SJCRH30 (cell line): ENCODE measurements at places on chromosomes 7 and 10. TPM values are rescaled to one million over a fixed set of nuclear protein-coding genes. Genes with fewer than 3 reads are reported as not detected.

DNA sequence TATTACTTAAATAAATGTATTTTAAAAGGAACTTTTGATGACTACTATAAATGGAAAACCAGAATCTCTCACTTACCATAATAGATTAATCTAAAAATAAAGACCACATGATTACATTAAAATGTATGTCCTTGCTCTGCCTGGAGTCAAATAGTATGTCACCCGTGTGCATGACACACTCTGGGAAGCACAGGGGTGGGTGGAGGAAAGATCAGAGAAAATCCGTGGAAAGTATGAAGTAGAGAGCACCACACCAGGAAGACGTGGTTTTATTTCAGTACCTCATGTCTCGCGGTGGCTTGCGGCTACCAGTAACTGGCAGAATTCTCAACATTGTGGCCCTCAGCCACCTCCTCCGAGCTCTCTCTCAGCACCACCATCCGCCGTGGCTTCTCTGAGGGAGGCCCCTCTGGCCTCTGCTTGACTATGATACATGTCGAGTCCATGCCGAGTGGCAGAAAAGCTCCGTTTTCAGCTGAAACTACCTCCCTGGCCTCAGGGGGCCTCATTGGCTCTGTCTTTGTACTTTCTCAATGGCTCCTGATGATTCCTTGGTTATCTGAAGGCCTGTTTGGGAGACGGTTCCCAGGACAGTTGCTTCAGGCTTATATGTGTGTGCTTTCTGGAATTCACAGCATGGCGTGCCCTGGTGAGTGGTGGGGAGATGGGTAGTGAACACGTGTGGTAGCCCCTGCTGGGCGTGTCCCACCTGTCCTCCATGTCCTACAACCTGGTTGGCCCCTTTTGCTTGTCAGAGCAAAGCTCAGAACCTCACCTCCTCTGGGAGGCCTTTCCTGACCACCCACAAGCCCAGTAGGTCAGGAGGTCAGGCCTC is 49.8 kb downstream of the LHPP start:
- no peak for DNase-seq

DNA sequence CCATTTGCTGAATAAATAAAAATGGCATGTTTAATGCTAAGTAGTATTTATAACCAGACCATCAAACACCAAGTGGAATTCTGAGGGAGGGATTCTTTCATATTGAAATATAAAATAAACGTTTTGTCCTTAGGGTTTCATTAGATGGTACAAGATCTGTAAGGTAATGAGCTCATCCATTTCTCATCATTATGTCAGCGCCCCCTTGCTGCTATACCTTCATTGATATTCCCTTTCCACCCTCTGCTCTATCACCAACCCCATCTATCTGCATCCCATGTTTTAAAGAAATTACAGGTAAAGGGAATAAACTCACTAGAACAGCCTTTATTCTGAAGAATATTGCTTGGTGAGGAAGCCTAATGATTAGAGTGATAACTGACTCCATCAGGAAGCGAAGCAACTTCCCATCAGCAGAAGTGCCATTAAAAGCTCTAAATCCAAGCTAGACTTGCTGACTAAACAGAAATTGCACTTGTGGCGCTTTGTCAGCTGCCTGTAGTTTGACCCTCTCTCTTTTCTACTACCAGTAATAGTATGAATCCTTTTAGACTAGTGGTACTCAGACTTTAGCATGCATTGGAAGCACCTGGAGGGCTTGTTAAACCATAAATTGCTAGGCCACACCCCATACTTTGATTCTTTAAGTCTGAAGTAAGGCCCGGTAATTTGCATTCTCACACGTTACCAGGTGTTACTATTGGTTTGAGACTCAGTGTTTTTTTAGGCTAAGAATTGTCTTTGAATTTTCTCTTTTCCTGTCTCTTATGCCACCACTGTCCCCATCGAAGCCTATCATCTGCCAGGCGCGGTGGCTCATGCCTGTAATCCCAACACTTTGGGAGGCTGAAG is 27.5 kb downstream of the ADD3 start:
- DNase-seq: no peak

- no peak for DNase-seq
These were observed 40.8 kb upstream of the SLC35B4 start for GRCh38 chr7:134357486-134357885.

DNA sequence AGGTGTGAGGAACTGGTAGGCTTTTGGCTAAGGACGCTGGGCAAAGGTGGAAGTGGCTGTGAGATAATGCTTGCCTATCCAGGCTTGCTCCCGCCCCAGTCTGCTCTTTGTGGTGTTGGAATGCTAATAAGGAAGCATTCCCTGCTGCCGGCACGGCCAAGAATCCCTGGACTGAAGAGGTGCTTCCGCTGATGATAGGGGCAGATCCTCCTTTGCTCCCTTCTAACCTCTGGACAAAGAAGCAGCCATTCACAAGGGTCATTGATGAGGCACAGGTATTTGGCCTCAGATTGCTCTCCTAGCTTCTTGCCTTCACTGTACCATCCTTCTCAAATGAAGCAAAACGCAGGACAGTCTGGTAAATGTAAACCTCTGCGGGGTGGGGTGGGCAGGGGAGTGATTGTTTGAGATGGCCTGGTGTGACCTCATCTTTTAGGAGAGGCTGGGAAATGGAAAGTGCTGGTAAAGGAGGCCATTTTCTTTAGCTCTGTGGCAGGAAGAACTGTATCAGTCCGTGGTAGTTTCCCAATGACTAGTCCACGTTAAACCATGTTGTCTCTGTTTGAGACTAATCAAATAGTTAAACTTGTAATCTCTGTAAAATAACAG is 1.7 kb downstream of the PGAM1 start:
- peak; percentile 39 for DNase-seq

DNA sequence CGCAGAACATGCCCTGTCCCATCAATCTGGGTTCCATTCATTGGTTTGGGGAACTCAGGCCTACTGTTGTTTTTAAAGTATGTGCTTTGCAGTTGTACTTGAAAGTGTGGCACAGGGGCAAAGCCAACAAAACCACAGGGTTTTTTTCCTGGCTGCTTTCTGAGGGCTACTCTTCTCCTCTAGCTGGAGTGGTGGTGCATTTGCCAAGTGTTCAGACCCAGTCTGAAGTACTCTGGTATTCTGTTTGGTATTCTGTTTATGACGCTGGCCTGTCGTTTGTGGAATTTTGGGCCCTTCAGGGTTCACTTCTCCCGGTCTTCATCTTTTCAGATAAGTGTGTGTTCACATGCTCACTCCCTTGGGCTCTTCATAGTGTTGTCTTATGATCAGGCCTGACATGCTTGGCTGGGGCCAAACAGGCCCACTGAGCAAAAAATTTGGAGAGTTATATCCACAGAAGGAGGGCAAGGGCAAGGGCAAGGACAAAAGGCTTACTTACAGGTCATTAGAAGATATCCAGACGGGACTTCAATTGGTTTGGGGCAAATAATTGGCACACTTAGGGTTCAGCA is 26.3 kb downstream of the SLC26A4 start:
- no peak for DNase-seq

GRCh38 chr7:27527348-27527714 is 135.4 kb downstream of the HIBADH start:
- DNase-seq: no peak

DNA sequence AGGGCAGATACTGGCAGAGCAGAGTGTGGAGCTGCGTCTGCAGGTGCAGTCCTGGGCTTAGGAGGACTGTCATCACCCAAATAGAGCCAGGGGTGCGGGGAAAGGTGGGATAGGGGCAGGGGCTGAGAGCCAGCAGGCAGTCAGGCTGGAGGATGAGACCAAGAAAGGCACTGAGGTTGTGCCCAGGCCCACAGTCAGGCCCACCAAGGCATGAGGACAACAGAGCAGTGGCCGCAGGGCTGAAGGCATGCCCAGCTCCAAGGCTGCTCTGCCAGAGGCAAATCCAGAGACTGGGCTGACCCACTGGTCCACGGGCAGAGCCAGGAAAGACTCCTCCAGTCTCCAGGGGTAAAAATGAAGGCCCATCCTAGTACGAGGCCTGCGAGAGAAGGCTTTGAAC is 24.4 kb upstream of the GATAD1 start:
- no peak for DNase-seq

DNA sequence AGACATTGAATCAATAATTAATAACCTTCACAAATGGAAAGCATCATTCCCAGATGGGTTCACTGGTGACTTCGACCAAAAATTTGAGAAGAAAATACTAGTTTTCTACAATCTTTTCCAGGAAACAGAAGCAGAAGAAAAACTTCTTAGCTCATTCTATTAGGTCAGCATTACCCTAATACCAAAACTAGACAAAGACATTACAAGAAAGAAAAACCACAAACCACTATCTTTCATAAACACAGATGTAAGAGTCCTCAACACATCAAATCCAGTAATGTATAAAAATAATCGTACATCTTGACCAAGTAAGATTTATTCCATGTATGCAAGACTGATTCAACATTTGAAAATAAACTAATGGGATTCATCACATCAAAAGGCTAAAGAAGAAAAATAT is 64.0 kb upstream of the CDK1 start:
- DNase-seq: no peak

GRCh38 chr7:79282070-79282694 is 171.3 kb downstream of the MAGI2 start:
- peak; percentile 23 for DNase-seq

DNA sequence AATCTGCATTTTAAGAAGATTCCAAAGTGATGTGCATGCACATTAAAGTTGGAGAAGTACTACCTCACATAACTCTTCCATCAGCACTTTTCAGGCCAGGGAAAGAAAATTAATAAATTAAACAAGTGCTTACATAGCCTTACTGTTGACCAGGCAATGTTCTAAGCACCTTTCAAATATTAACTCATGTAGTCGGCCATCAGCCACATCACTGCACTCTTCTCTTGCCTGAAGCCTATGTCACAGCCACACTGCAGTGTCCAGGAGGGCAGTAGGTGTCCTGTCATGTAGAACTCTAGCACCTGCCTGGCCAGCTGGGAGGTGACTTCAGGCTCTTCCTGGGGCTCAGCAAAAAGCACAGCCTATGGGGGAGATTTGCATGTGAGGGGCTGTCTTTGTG is 71.5 kb downstream of the CDK1 start:
- DNase-seq: no peak

DNA sequence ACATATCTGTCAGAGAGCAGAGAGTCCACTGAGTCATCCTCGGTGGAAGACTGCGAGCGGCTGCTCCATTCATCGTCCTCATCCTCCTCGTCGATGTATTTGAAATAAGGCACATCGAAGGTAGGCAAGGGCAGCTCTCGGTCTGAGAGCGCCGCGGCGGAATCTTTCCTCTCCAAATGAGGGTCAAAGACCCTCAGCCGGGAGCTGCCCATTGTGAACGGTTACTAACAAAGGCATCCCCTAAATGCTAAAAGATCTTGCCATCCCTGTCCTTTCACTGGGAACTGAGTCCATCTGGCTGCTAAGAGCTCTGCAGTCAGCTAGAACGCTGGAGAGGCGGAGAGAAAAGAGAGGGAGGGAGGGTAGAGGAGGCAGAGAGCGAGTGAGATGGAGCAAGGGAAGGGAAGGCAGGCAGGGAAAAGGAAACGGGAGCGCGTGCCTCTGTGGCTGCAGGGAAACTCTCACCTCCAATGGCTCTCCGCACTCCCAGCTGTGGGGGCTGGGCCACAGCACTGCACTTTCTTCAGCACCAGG is 163.4 kb downstream of the RAPGEF5 start:
- DNase-seq: peak; percentile 8

GRCh38 chr7:94632338-94633013 is 23.5 kb downstream of the SGCE start:
- DNase-seq: no peak

- no peak for DNase-seq
These were observed 648.1 kb upstream of the FOXK1 start for GRCh38 chr7:4033996-4034395.

- no peak for DNase-seq
These were observed 23.6 kb downstream of the NOBOX start for GRCh38 chr7:144379776-144380384.

DNA sequence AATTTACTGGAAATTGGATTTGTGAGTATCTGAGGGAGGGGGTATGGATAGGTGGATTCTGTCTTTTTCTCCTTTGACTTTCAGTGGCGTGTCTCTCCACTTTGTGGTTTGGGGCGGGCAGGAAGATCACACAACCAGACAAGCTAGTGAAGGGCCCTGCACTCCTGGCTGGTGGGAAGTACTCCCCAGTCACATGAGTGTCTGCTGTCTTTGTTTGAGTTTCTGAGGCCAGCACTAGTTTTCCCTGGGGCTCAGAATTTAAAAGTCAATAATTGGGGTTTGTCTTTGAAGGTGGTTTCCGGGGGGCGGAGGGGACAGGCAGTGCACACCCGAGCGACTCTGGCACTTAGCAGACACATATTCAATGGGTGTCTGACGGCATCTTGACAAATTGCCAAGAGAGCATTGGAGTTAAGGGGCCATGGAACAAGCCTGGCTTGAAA is 120.1 kb downstream of the WDFY4 start:
- DNase-seq: no peak

DNA sequence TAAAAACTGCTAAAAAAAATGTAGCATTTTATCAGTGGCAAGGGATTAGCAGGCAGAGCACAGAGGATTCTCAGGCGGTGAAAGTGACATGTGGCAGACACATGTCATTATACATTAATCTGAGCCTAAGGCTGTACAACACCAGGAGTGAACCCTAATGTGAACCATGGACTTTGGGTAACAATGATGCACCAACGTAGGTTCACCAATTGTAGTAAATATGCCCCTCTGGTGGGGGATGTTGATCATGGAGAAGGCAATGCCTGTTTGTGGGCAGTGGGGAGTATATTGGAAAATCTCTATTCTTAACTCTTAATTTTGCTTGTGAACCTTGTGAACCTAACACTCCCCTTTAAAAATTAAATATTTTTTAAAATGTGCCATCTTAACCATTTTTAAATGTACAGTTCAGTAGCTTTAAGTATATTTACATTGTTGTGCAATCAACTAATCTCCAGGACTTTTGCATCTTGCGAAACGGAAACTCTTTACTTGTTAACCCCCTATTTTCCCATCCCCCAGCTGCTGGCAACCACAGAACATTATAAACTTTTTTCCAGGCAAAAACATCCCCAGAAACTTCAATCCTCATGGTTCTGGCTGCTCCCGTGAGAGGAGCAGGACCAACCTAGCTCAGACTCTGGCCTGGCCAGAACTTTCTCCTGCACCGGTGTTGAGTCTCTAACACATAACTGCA is 29.9 kb downstream of the LRRC20 start:
- no peak for DNase-seq

ZNF503 gene
- total RNA-seq: 1.8 and 1.9 TPM in 2 replicates

PTN gene
- 0.23 and 0.51 TPM in 2 replicates for total RNA-seq

MINDY4 gene
- not detected in 2 replicates for total RNA-seq

GJC3 gene
- not detected in 2 replicates for total RNA-seq

DOCK1 gene
- total RNA-seq: 49.7 and 53.8 TPM in 2 replicates

COL13A1 gene
- total RNA-seq: 0.20 and 0.26 TPM in 2 replicates

HOXA10 gene
- total RNA-seq: 16.2 and 17.2 TPM in 2 replicates

STK31 gene
- 0.08 TPM in 1 of 2 replicates, not detected in the other for total RNA-seq

CCAR1 gene
- 55.9 and 64.5 TPM in 2 replicates for total RNA-seq
